ENCODE measurements at places on chromosomes 1 and 21.

- no peak for DNase-seq
These were observed 136.8 kb upstream of the FMN2 start for GRCh38 chr1:239954836-239955235.

DNA sequence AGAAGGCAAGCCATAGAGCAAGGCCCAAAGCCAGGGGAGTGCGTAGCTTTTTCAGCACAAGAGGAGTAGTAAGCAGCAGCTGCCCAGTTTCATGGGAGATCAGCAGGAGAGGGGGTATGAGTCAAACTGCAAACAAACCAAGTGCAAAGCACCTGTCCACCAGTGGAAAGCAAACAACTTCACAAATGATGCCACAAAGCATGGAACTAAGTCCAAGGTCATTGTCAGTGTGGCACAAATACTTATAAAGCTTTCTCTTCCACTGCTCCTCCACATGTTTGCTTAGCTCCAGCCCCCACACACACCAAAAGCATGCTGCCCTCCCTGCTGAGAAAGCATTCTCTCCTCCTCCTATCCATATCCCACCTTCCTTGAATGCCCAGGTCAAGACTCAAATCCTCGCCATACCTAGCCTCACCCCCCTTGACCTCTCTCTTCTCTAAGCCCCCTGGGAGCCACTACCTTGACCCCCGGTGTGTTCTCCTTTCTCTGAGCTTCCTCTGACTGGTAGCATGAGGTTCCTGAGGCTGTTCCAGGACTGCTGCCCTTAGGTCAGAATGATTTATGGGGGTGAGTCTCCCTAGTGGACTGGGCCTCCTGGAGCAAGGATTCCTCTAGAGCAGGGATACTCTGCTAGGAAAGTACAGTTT lies 70.4 kb downstream of the DMAP1 start:
- no peak for DNase-seq

DNA sequence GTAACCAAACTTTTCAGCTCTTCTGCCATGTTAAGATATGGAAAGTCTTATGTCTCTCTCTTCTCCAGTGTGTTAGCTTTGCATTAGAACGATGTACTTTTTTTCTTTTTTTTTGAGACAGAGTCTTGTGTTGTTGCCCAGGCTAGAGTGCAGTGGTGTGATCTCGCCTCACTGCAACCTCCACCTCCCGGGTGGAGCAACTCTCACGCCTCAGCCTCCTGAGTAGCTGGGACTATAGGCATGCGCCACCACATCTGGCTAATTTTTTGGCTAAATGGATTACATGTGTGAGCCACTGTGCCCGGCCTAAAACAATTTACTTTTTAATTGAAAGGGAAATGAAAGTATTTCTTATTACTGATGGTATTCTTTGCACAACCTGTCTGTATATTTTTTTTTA lies 35.8 kb downstream of the SPEN start:
- no peak for DNase-seq

DNA sequence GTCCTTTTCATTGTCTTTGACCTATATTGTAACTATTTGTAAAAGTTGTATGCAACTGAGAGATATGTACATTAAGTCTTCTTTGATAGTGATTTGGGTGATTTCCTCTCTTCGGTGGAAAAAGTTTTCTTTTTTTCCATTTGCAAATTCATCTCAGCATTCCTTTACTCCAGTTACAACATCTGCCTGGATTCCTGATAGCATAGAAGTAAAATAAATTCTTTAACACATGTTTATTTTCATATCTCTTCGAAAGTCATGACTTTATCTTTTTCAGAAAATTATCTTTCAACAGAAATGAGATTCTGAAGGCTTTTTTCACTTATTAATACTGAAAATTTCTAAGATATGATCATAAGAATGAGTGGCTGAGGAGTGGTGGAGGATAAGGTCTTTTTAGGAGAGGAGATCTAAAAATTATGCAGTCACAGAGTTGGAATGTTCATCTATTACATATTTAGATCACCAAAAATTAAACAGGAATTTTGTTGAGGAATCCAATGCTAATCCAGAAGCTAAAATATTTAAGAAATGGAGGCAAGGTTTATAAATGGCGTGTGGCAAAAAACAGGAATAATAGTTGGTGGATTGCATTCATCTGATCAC lies 400.5 kb downstream of the KCNT2 start:
- DNase-seq = no peak

DNA sequence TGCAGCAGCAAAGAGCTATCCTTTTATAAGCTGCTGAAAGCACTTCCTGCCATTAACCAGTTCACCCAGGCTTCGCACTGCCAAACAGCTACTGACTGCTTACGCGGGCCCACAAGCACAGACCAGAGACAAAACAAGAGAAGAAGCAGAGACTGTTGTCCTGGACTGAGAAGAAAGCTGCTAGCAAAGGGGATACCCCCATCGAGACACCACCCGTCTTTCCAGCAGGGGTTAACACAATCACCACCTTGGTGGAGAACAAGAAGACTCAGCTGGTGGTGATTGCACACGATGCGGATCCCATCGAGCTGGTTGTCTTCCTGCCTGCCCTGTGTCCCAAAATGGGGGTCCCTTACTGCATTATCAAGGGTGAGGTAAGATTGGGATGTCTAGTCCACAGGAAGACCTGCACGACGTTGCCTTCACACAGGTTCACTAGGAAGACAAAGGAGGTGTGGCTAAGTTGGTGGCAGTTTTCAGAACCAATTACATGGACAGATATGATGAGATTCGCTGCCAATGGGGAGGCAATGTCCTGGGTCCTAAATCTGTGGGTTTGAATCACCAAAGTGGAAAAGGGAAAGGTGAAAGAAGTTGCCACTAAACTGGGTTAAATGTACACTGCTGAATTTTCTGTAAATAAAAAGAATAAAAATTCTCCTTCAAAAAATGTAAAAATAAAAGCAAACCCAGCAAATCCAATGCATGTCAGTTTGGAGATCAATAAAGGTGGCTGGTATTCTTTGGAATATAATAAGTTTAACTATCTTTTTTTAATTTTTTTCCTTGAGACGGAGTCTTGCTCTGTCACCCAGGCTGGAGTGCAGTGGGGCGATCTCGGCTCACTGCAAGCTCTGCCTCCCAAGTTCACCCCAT lies 1.2 kb downstream of the FMO5 start:
- DNase-seq = no peak

DNA sequence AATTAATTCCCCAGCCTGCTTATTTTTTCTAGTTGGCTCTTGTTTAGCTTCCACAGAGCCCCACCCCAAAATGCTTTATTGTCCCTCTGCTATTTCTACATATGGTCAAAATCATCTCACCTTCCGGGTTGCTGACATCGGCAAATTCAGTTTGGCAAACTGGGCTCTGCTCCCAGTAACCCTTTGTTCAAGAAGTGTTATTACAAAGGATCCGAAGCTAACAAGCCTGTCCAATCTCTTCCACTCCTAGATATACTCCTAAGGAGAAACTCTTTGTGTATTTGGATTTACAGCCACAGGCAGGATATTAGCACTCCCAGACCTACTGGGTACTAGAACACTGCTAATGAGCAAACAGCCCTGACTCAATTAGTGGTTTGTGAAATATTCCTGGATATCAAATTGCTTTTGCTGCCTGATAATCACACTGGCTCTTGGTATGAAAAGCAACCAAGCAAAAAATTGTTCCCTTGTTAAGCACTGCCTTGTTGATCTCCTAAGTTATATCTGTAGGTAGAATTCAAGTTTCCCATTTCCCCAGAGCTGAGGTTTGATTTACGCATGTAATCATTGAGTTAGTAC lies 4.0 kb downstream of the JUN start:
- no peak for DNase-seq

DNA sequence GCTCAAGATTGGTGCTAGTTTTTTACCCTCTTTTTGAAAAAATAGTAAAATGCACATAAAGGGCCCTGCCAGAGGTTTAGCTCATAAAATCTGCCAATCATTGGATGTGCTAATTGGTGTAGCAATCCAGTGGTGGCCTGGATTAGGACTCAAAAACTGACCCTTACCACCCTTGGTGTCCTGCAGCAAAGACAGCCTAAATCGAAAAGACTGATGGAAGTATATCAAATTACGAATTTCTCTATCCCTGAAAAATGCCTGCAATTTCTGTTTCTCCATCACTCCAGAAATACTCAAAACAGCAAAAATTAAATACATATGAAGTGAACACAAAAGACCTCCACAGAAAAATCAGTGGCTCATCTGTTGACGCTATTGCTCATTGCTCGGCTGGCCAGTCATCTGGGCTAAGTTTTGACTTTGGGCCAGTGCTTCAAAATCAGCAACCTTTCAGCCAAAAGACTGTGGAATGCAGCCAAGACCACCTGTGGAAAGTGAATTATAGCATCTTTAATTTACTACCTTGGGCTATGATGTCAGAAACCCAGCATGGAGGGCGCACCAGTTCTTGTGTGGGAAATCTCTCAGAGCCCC lies 30.0 kb downstream of the WLS start:
- no peak for DNase-seq

DNA sequence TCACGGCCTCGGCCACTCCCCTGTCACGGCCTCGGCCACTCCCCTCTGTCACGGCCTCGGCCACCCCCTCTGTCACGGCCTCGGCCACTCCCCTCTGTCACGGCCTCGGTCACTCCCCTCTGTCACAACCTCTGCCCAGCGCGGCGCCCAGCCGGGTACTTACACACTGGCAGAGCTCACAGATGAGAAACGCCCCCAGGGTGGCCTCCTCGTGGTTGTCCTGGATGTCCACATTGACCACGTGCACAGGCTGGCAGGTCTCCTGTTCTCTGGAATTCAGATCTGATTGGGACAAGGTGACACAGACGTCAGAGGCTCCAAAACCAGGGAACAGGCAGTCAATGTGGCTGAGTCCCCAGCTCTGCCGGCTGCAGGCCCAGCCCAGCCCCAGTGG lies 3.3 kb upstream of the TMEM240 start:
- no peak for DNase-seq

DNA sequence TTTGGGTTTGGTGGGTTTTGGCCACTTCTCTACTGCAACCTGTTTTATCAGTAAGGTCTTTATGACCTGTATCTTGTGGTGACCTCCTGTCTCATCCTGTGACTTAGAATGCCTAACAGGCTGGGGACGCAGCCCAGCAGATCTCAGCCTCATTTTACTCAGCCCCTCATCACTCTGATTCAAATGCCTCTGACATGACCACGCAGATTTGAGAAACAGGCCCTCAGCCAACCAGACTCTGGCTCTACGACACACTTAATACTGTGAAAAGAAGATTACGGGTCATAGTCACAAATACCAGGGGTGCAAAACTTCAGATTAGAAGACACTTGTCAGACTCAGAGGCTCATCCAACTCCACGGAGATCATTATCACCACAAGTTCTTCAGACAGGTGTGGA lies 28.3 kb upstream of the KIF26B start:
- no peak for DNase-seq

- no peak for DNase-seq
These were observed 28.1 kb downstream of the TSHB start for GRCh38 chr1:115057661-115058254.

DNA sequence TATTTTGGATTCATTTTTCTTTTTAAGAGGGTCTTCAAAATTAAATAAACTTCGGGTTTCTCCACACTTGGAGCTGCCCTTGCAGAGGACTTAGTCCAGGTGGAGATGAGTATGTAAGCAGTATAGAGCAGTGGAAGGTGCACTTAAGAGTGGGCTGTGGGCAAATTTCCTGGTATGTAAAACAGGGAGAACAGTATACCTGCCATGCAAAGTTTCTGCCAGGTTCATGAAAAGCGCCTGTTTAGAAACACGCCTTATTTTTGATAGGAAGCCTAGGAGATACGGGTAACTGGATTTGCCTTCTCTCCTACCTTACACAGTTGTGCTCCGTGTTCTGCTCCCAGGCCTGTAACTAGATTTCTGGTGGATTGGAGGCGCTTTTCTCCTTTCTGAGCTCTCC lies 1.2 kb downstream of the KDM4A start:
- DNase-seq = no peak

- no peak for DNase-seq
These were observed 13.2 kb downstream of the PLPP3 start for GRCh38 chr1:56566061-56566744.

- DNase-seq = no peak
These were observed 116.1 kb downstream of the UCHL5 start for GRCh38 chr1:192943108-192943507.

GRCh38 chr1:61135291-61135690 lies 52.9 kb downstream of the NFIA start:
- no peak for DNase-seq

GRCh38 chr21:39924577-39925308 lies 57.5 kb downstream of the PCP4 start:
- DNase-seq = no peak

DNA sequence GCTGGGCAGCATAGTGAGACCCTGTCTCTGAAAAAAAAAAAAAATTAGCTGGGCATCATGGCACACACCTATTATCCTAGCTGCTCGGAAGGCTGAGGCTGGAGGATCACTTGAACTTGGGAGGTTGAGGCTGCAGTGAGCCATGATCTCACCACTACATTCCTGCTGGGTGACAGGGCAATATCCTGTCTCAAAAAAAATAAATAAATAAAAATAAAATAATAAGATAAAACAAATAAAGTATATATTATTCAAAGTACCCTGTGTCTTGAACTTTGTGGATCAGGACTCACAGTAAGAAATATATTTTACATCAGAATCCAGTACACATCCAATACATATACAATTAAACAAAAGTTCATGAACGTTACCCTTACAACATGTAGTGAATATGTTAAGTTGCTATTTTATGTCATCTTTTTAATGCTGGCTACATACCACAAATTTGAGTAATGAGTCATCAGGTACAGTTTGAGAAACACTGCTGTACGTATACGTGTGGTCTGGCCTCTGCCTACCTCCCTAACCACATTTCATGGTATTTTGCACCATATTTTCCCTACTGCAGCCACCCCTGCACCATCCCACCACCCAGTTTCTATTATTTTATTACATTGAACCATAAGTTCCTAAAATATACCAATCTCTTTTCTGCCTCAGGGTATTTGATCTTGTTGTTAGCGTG lies 4.4 kb downstream of the NME7 start:
- no peak for DNase-seq

- no peak for DNase-seq
These were observed 1276.1 kb downstream of the KCNT2 start for GRCh38 chr1:195332102-195332501.

DNA sequence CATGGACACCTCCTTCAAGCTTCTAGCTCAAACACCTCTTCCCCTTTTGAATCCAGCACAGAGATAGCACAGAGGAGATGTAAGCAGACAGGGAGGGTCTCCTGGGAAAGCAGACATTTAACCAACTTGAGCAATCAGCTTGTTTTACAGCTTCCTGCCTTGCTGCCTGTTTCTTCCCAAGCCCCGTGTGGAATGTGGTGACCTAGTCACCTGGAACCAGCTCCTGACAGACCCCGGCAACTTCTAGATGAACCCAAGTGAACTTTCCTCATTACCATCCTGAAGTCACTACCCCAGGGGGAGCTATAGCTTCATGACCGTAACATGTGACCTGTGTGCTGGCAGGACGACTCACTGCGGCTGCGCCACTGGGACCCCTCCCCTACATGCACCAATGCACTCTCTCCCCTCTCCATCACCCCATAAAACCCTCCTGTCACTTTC lies 24.1 kb upstream of the TTF2 start:
- DNase-seq = no peak

- DNase-seq = no peak
These were observed 16.8 kb upstream of the BRINP3 start for GRCh38 chr1:190494451-190494850.
